Stimulated activated CD4-positive, alpha-beta T cell treated with anti-CD3 and anti-CD28 coated beads, Interleukin-1b, Interleukin-23, amount 100 ng/mL, for 24 hours (primary cell): ENCODE measurements at places on chromosomes 3 and 15.

- peak; percentile 60 for DNase-seq
Measured at GRCh38 chr15:88649286-88649733, 10.5 kb downstream of the ISG20 start.

- no peak for DNase-seq
Measured at GRCh38 chr3:20861454-20861853, 675.4 kb upstream of the SGO1 start.

DNA sequence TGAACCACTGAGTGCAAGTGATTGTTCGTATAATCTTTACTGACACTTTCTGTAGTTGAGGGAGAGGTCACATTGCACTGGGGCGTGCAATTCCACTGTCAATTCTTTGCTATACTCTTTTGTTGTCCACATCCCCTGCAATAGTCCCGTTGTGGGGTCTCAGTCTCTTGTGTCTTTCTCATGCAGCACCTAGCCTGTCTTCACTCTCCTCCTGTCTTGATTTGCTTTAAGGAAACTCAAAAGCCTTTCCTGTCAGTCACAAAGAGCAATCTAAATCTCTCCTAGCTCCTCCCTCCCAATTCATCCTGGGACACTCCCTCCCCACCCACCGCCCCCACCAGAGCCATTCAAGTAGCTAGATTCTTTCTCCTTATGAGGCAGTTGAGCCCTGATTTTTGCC lies 13.2 kb upstream of the TMEM158 start:
- no peak for DNase-seq

DNA sequence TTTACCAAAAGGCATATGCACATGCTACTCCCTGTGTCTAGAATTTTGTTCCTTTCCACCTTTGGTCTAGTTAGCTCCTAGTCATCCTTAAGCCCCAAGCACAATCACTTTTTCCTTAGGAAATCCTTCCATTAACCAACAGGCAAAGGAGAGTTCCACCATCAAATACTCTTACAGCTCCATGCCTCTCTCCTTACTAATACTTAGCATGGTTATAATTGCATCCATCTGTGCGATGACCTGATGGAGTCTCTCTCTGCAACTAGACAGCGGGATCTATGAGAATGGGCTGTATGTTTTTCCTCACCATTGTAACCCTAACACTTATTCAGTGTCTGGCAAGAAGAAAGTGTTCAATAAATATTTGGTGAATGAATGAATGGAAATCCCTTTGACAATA lies 69.3 kb upstream of the SMAD3 start:
- DNase-seq = no peak

DNA sequence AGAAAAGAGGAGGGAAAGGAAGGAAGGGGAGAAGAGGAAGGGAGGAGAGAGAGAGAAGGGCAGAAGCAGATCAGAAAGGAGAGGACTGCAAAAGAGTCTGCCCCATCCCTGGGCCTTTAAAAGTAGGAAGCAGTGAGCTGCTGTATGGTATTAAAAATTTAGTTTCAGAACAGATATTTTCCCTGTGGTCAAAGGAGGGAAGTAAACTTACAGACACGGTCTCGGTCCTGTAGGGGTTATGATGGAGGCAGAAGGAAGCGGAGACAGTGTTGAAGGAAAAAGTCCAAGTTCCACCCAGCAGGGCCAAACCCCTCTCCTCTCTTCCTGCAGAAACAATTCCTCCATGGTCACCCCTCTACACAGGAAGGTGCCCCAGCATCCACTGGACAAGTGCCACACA lies 122.0 kb upstream of the PROK2 start:
- no peak for DNase-seq

- no peak for DNase-seq
Measured at GRCh38 chr15:77535845-77536244, 96.9 kb downstream of the LINGO1 start.

- no peak for DNase-seq
Measured at GRCh38 chr3:144142151-144142840, 170.7 kb downstream of the DIPK2A start.

- no peak for DNase-seq
Measured at GRCh38 chr3:105639131-105639530, 229.7 kb downstream of the CBLB start.

DNA sequence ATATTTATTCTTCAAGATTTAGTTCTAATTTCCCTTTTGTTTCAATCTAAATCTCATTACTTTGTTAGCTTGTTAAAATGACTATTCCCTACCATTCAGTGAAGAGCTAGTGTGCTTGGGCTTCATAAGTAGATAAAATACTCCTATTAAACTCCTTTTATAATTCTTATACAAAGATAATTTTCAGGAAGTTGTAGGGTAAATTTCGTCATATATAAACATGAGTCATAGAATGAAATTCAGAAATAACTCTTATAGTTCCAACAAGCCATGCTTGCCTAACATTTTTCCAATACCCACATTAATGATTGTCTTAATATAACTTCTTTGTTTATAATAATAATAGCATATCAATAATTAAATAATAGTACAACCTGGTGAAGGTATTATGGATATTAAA lies 407.3 kb downstream of the NAALADL2 start:
- no peak for DNase-seq

- DNase-seq = no peak
Measured at GRCh38 chr3:39809181-39809994, at the start of gene MYRIP. TSS of gene MYRIP (plus strand) at chr3:39809609. CDS start at chr3:39900817, 91,208 bp downstream.

DNA sequence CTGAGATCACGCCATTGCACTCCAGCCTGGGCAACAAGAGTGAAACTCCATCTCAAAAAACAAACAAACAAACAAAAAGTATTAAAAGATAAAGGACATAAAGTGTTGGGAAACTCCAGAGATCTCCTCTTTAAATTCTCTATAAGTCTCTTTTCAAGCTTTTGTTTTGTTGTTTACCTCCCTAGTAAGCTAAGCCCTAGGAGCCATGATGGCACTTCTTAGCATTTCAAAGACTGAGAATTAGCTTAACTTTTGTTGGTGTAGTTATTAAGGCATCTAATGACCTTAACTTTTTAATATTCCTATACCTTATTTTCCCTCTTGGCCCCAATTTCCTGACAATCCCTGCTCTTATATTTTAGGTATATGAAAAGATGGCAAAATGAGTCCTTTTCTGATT lies 157.3 kb downstream of the ZNF609 start:
- no peak for DNase-seq

GRCh38 chr3:111652492-111653180 lies 57.5 kb upstream of the ZBED2 start:
- DNase-seq = no peak

- DNase-seq = no peak
Measured at GRCh38 chr3:32506466-32506865, 3.8 kb upstream of the CMTM6 start.

DNA sequence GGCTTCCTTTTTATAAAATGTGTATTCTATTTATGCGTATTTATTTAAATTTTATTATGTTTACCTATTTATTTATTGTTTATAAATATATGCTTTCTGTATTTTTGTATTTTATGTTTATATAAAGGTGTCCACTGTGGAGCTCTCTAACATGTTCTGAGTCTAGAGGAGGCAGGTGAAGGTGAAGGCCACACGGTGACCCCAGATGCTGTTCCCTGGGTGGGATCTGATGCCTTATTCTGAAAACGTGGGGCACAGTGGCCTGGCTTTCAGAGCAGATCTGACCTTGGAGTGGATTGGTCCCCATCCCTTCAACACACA lies 104.7 kb upstream of the SLC7A14 start:
- DNase-seq = no peak
